ENCODE measurements at places on chromosomes 12 and 14.

DNA sequence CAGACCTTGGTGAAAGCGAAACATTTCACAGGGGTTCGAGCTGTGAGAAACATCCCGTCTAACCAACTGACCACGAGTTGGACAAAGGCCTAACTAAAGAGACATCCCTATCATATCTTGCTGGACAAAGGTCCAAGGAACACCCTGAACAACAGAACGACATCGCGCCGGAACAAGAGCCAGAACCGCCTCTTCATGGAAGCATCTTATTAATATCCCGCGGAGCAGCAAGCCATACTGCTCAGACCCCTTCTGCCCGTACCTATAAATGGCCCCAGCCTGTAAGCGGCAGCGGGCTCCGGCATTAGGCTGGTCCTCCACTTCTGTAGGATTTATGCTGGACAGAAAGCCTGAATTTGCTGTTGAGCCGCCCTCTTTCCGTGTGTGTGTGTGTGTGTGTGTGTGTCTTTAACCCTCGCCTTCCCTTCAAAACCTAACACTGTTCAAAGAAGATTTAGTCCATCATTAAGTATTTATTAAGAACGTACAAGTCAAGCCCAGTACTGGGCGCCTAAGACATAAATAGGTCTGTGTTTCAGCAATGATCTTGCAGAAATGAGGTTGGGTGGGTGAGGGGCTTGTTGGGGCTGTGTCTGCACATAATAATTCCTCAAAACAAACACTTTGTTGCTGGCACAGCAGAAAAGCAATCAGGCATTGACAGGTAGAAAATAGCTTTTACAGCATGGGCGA is 1.9 kb downstream of the SLC6A15 start:
- DNase-seq, result peak; percentile 16

DNA sequence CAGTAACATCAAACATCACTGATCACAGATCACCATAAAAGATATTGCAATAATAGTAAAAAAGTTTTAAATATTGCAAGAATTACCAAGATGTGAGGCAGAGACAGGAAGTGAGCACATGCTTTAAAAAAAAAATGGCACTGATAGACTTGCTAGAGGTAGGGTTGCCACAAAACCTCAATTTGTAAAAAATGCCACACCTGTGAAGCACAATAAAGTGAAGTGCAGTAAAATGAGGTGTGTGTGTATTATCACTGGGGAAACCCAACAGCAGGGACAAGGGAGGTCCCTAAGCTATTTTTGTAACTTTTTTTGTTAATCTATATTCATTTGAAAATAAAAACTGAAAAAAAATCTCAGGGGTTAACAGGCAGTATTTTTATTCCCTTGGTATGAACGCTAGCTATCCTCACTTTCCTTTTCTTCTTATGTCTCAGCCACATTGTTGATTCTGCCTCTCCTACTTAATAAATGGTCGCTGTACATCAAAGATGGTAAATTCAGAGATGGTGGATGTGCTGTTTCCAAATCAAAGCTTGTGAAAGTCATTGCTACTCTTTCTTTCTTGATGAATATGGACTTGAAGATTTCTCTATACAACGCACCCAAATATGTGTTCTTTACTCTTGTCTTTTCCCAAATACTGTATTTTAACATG is 14.0 kb upstream of the KLRD1 start:
- no peak for DNase-seq

DNA sequence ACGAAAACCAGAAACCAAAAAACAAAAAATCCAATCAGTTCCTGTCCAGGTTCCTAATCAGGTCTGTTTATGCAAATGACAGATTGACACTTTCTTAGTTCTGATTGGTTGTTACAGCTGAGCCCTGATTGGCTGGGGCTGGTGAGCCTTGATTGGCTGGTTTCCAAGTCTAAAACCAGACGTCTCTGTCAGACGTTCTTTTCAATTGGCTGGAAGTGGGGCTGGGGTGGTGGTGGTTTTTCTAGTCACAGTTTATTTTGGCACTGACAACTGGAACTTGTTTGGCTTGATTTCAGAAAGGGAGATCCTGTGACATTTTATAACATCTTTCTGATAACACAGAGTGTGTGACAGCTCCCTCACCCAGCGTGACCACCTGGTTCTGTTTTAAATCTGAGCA is 36.1 kb upstream of the PRICKLE1 start:
- DNase-seq, result no peak

GRCh38 chr12:132847363-132848356 is 19.0 kb upstream of the GOLGA3 start:
- DNase-seq, result no peak

- DNase-seq, result no peak
These were observed 1217.9 kb downstream of the VRK1 start for GRCh38 chr14:98014851-98015615.

- DNase-seq, result no peak
These were observed 78.8 kb downstream of the TMCC3 start for GRCh38 chr12:94571556-94571955.

DNA sequence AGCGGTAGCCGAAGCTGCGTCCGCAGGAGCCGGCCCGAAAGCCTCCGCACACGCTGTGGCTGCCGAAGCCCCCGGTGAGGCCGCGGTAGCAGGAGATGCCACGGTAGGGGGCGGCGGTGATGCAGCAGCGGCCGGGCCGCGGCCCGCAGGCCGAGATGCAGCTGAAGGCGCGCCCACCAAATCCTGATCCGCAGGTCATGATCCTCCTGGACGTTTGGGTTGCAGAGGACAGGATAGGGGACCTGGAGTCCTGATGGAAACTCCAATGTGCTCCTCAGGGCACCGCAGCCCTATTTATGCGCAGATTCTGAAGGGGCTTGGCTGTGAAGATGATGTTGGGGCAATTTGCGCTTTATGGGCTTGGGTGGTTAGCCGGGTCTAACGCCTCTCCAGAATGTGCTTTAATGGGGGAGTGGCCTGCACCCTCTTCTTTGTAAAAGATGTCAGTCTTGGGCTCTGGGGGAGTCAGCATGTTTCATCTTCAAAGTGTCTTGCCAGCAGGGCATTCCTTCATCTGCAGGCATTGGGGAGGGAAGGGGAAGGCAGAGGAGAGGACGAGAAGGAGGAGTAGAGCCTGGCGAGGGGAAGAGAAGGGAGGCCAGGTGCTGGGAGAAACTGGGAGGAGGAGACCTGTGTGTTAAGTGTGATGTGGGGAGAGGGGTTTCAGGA is at the start of gene KRT81:
TSS of gene KRT81 (minus strand) at position 268 of the 669 bp plus-strand sequence. CDS start at position 199, 69 bp downstream.
- no peak for DNase-seq

- DNase-seq, result no peak
These were observed 13.6 kb downstream of the TTC9 start for GRCh38 chr14:70655110-70655826.

- DNase-seq, result no peak
These were observed 25.9 kb downstream of the ISCA2 start for GRCh38 chr14:74519316-74520074.

DNA sequence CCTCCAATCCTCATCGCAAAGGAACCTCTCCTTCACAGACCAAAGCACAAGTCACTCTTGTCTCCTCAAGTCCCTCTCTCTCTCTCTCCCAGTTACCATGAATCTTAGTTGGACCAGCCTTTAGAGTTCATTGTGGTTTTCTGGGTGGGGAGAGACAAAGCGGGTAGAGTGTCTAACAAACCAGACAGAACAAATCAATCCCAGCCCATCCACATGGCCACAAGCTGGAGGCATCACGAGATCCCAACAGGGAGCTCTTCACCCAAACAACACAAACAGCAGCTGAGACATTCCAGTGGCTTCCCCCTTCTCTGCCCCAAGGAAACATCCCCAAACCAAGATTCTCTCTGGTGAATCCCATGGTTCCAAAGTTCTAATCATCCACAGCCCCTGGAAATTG is 22.4 kb downstream of the ACTN1 start:
- DNase-seq, result no peak

DNA sequence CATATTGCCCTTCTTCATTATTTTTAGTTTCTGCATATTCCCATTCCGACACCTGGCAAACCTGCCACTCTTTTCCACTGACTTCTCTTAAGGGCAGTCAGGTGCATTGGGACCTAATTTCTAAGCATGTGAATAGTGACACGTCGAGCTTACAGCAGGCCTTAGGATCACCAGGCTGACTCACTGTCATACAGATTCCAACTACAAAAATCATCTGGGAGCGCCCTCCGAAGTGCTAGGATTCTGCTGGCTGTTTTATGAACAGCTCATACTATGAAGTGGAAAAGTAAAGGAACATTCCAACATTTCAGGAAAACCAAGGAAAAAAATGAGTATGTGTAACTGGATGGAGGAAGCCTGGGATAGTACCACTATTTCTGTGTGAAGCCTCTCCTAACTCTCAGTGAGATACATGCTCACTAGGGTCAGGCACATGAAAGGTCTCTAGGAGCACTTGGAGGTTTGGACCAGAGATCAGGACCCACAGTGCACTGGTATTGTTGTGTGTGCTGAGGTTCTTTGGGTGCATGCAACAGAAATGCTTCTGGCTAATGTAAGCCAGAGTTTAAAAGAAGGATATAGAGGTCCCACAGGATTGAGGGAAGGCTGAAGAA is 257.4 kb downstream of the ZFP36L1 start:
- no peak for DNase-seq

DNA sequence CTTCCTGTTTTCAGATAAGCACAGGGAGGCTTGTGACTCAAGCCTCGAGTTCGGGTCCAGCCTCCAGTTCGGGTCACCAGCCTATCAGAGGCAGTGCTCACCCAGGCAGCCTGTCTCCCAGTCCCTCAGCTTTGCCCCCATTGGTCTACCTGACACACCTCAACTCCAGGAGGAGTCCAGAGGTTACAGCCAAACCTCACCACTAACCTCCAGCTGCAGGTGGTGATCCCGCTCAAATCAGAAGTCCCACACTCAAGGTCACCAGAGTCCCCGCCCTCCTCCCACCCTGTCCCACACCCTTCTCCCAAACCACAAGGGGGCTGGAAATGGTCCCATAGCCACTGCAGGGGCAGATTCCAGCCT is 42.1 kb downstream of the KDM2B start:
- no peak for DNase-seq

GRCh38 chr14:77910506-77910905 is 110.6 kb downstream of the ADCK1 start:
- DNase-seq, result no peak

DNA sequence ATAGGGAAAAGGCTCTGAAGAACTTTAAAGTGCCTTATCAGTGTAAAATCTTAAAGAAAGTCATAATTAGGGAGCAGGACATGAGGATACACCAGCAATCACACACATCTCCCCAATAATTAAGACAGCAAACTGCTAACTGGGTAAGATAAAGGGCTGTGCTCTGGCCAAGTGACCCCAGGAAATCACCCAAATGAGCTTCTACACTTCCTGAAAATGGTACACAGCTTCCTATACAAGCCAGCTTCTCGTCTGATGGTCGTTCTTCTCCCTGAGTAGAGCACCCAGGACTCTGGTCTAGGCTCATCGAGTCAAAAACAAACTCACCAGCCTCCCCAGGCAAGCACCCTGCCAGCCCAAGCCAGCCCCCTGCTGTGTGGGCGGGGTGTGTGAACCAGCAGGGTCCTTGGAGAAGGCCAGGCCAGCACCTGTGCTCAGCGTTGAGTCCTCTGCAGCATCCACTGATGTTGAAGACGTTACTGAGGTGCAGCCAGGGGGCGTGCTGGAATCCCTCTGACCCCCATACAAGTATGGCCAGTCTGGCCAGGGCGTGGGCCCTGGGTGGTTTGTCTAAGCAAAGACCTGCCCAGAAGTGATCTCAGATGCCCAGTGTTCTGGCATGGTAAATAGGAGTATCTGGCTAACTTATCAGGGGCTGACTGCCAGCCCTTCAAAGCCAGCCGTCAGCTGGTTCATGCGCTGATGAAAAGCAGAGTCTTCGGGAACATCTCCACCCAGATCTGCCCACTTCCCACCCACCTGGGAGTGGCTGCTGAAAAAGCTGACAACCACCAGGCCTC is 41.4 kb downstream of the ACTN1 start:
- no peak for DNase-seq

- no peak for DNase-seq
These were observed 28.8 kb upstream of the HIGD1C start for GRCh38 chr12:50923361-50924130.

- no peak for DNase-seq
These were observed 11.1 kb downstream of the BEST3 start for GRCh38 chr12:69688021-69688420.

GRCh38 chr14:76152333-76152681 is 585 bp downstream of the GPATCH2L start:
- peak; percentile 26 for DNase-seq

GRCh38 chr14:35378425-35379233 is 25.9 kb downstream of the NFKBIA start:
- DNase-seq, result no peak

GRCh38 chr12:130354407-130354806 is 16.7 kb downstream of the PIWIL1 start:
- no peak for DNase-seq

GRCh38 chr12:46787496-46788055 is 38.2 kb downstream of the SLC38A4 start:
- DNase-seq, result no peak

GRCh38 chr12:115872212-115872611 is 405.3 kb downstream of the MED13L start:
- no peak for DNase-seq

- peak; percentile 2 for DNase-seq
These were observed 4.3 kb downstream of the DEGS2 start for GRCh38 chr14:100155049-100155621.

Measured in SHP77 treated with DMSO at 0.1 percent for 48 hours (cell line).